COR-L47 (cell line): ENCODE measurements at places on chromosomes 1 and 21.

- DNase-seq: peak; percentile 8
Measured at GRCh38 chr21:38139380-38140168, 117.2 kb upstream of the KCNJ15 start.

DNA sequence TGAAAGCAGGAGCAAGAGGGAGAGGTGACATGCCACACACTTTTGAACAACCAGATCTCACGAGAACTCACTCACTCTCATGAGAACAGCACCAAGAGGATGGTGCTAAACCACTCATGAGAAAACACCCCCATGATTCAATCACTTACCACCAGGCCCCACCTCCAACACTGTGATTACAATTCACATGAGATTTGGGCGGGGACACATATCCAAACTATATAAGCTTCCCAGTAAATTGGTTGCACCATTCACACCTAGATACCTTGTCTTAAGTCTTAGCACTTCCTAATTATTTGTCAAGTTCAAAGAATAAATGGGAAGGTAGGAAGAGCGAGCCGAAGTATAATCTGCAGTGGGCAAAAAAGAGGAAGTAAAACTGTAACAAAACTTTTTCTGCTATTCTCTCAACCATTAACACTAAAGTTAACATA lies 34.3 kb downstream of the AMY1C start:
- DNase-seq: no peak

DNA sequence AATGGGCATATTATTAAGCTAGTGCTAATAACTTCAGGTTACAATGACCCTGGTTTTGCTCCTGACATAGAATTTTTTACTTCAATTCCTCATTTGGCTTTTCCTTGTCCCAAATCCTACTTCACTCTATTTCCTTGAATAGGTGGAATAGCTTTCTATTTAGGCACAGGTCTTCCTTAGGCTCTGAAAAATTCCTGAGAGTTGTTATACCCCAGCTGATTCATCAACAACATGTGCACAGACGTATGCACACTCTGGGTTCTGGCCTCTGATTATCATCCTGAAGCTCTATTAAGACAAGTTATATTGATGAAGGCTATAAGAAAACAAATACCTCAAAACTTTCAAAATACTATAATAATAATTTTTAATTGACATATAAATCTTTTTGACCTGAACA lies 172.4 kb downstream of the NTMT2 start:
- no peak for DNase-seq

DNA sequence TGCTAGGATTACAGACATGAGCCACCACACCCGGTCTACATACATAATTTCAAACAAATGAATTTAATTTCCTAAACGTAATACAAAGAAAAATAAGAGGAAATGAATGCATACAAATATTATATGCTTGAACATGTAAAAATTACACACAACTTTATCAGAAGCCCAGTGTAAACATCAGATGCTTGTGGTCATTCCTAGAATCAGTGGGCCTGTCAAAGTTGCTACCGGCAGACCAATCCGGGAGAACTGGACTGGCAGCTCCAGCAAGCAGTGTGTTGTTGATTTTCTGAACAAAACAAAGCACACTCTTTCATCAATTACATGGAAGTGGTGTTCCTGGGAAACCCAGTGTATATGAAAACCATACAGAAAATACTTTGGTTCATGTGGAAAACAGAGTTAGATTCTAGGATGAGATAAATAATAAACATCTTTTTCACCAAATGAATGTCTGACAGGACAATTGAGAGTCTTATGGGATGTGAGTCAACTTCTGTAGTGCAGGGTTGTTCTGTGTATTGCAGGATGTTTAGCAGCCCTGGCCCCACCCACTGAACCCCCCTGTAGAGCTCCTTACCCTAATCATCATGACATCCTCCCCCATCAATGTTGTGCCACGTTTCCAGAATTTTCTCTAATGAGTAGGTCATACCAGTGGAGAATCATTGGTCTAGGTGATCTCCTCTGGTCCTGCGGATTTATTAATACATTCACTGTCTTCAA lies 33.8 kb downstream of the MFSD2A start:
- no peak for DNase-seq

DNA sequence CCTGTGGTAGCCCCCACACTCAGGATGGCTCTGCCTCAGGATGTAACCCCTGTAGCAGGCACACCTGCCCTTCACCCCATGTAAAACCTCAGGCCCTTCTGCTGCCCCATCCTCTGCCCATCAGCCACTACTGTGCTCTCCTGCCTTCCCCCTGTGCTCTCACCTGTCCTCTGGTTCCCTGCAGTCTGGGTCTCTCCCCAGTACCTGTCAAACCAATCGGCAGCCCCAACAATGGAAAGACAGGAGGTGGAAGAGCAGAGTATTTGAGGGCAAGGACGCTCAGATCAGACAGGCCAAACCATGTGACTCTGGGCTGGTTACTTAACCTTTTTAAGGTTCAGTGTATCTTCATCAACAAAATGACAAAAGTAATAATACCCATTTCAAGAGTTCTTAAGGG lies 30.9 kb downstream of the SMIM12 start:
- no peak for DNase-seq

- DNase-seq: no peak
Measured at GRCh38 chr21:37753122-37753599, 163.1 kb downstream of the KCNJ6 start.

DNA sequence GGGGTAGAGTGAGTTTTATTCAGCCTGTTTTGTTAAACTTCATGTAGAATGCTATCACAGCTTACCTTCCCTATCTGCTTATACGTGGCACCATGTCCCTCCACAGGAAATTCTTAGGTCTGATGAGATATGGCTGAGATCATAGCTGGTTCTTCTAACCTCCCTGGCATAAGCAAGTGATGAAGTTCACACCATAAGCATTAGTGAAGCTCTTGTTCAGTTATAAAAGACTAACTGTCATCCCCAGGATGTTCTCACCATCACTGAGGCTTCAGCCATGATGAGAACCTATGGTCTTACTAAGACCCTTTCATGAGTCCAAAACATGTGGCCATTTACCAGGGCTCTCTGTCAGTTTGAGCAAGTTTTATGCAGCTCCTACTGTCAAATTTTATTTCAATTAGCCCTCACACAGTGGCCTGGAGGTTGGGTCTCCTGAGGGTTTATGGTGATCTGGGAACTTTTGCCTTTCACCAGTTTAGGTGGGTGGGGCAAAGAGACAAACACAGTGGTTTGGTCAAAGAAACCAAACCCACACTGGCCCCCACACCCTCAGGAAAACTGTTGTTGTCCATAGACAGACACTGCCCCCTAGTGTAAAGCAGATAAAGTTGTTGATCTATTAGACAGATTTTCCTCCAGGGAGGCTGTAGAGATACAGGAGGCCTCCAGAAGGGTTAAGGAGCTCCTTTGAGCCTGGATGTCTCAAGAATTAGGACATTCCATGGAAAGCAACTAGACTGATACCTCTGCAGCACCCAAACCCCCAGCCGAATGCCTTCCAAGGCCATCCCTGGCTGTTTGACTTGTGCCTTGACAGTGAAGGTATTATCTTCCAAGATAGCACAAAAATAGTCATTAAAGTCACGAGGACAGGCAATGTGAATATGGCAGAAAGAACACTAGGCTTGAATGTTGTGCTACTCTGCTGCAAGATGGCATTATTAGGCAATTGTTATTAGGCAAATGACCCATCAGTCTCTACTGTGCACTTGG lies 5.0 kb downstream of the SLC22A15 start:
- peak; percentile 57 for DNase-seq

GRCh38 chr1:11563560-11564069 lies 84.7 kb downstream of the DISP3 start:
- DNase-seq: peak; percentile 10

GRCh38 chr1:111593403-111594305 lies 25.9 kb upstream of the RAP1A start:
- no peak for DNase-seq

DNA sequence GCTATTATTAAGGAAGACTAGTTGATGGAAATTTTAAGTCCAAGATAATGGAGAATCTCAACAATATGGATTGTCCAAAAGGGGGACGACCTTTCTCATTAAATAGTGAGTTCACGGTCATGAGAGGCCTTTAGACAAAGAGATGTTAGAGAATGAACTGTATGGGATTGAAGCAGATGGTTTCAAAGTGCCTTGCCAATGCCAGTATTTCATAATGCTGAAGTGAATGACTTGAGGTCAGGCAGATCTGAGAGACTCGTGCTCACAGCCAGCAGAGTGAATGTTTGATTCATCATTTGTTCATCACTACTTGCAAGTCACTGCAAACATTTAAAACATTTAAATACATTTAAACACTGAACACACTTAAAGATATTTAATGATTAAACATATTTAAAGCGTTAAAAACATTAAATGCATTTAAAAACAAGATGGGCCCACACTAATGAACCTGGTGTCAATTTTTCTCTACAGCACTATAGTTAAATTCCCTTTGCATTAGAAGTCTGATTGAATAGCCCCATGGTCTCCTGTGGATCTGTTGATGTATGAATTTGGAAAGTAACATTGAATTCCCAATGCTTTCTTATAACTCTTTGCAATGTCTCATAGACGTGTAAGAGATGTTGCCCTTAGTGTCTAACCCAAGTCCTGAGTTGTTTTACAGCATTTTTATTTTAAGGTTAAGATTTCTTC lies 80.7 kb downstream of the TGFB2 start:
- DNase-seq: no peak

DNA sequence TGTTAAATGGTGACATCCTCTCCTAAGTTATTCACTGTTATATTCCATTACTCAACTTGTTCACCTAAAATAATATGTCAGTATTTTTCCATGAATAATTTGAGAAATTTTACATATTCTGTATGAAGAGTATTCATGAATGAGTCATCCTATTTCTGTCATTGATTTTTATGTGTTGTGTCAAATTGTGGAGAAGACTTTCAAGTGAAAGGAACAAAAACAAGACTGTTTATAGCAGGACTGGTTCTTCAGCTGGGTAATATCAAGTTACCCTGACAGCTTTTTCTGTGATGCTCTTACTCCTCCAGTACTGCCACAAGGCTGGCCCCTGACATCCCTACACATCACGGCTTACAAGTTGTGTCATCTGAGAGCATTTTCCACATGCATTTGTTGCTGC lies 847.7 kb downstream of the NCAM2 start:
- DNase-seq: no peak

DNA sequence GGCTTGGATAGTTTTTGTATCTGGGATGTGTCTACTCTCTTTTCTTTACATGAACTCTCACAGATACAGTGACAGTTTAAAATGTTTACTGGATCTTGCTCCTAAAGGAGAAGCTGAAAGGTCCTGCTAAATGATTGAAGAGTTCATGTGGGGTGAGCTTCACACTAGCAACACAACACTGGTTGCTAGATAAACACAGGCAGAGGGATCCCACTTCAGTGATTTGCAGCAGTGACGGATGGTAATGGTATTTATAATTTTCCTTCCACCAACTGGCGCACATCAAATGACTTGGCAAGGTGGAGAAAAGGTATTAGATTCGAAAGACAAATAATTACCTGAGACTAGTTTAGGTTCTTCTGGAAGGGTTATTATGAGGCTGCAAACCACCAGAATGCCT lies 270.2 kb downstream of the TBX15 start:
- no peak for DNase-seq

- no peak for DNase-seq
Measured at GRCh38 chr1:39346872-39347271, 142.4 kb downstream of the MACF1 start.

DNA sequence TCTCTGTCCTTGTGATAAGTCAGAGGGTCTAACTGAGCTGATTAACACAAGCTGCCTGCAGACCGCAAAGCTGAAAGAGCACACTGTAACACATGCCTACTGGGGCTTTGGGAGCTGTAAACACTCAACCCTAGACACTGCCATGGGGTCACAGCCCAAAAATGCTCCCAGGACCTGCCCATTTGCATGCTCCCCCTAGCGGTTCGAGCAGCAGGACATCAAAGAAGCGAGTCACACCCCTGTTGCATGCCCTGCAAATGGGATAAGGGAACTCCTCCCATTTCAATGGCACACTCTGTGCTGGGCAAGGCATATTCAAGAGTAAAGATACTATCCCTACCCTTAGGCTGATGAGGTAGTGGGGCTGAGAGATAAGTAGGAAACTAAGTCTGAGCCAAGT lies 22.8 kb downstream of the LCE3E start:
- no peak for DNase-seq

GRCh38 chr1:7584157-7584556 lies 186.9 kb upstream of the VAMP3 start:
- no peak for DNase-seq

DNA sequence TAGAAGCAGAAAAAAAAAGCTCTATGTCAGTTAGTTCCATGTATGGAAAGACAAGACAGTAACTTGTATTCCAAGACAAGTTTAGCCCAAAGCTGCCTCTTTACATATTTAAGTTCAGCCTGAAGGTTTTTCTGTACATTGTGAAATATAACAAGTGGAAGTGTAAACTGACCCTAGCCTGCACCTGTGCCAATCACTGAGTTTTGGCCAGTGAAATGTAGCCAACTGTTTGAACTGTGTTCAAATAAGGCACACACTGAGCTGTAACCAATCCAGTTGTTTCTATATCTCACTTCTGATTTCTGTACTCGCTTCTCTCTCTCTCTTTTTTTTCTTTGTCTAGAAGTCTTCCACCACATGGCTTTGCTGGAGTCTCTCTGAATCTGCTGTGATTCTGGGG lies 1227.1 kb downstream of the NCAM2 start:
- no peak for DNase-seq

DNA sequence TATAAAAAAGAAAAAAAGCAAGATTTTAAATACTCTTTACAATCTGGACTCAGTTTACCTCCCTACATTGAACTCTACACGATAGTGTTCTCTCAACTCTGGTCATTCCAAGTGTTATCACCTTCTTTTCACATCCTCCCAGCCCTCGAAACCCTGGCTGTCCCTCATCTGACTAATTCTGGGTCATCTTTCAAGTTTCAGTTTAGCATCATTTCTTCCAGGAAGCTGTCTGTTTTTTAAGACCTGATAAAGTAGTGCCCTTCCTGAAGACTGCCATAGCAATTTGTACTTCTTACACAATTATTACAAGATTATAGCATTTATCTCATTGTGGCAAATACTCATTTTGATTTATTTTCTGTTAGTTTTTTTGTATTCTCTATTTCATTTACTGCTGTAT lies 1.2 kb downstream of the ALG14 start:
- DNase-seq: no peak

DNA sequence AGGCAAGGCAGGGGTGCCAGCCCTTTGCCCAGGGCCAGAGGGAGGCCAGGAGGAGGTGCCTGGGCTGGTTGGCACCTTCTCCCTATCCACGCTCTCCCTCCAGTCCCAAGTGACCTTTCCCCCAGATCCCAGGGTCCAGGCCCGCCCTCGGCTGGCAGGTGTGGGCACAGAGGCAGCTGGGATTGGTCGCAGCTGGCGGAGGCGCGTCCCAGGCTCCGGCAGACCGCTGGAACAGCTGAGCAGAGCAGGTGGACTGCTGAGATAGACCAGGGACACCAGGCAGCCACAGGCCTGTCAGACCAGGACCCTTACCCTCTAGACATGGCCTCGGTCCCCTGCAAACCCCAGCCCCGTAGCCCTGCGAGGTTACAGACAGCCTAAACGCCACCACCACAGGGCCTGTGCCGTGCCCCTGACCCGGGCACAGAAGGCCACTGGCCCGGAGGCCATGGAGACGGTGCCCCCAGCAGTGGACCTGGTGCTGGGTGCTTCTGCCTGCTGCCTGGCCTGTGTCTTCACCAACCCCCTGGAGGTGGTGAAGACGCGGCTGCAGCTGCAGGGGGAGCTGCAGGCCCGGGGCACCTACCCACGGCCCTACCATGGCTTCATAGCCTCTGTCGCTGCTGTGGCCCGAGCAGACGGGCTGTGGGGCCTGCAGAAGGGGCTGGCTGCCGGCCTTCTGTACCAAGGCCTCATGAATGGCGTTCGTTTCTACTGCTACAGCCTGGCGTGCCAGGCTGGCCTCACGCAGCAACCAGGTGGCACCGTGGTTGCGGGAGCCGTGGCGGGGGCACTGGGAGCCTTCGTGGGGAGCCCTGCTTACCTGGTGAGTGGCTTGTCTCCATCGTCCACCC lies at the start of gene SLC25A34:
Gene SLC25A34, plus strand, starts transcription at position 221 of the 854 bp plus-strand sequence. Its CDS starts 228 bp downstream, at position 449.
- DNase-seq: peak; percentile 26
